ENCODE measurements at places on chromosomes 5 and 9.

DNA sequence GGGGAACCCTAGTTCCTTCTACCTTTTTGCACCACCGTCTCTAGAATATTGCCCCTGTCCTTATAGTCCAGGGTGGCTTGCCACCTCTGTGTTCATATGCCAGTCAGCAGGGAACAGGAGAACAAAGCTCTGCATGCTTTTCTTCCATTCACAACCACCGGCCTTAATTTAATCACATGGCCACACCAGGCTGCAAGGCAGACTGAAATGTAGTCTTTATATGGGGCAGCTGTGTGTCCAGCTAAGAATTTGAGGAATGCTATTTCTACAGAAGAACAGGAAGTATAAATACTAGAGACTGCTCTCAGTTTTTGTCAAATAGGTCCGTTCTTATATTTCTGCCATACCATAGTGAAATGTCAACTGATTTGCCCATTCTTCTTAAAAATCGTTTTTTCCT lies 5.8 kb downstream of the C5orf22 start:
- DNase-seq: no peak

DNA sequence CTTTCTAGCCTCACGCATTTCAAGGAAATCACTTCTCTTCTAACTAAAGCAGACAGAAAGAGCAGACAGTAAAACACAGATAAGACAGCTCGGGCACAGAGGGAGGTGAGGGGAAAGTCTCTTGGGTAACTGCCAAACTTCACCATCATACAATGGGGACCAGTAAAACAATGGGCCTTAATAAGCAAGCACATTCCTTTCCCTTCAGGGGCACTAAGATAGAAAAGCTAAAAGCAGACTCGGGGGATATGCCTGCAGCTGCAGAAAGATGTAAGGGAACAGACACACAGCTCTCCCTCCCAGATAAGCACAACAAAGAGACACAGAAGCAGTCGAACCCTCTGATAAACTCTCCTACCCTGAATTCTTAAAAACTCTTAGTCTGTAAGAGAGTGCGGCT lies 15.6 kb upstream of the CKS2 start:
- no peak for DNase-seq

GRCh38 chr9:86685556-86685955 lies 261.8 kb downstream of the GAS1 start:
- no peak for DNase-seq

- no peak for DNase-seq
These were observed 1.6 kb downstream of the FABP6 start for GRCh38 chr5:160230686-160231527.

Data from eye (tissue), 1 donor.